ENCODE measurements at places on chromosomes 7 and 10.
A peak's percentile ranks its signal among the peaks of the same experiment; 100 is the strongest.

- peak; percentile 87 for DNase-seq
These were observed 145.1 kb downstream of the GNAI1 start for GRCh38 chr7:80279760-80280159.

DNA sequence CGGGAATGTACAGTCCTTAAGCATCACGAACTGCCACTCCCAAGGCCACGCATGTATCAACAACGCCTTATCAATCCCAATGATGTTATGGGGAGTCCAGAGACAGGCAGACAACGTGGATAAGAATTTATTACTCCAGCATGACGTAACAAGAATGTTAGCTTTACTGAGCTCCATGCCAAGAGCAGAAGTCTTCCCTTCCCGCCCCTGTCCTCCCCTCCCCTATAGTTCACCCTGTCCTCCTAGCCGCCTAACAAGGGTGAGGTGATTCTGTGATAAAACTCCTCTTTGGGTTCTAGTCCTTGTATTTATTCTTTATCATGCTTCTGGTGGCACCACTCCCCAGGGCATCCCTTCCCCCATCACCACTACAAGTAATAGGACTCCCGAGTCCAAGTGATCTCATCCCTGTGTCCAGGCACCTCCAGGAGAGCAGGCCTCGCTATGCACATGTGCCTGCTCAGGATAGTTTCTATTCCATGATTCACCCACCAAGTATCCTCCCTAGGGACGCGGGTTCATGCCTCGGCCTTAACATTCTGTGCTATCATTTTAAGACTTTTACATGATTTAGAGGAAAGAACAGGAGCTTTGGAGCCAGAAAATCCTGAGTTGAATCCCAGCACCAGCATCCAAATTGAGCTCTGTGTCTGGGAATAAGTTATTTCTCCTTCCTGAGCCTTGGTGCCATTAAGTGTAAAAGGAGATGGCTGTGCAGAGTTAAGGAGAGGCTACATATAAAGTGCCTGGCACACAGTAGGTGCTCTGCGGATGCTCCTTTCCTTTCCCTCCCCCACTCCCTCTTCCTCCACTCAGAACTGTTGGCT is 15.4 kb downstream of the GSDME start:
- DNase-seq = no peak

DNA sequence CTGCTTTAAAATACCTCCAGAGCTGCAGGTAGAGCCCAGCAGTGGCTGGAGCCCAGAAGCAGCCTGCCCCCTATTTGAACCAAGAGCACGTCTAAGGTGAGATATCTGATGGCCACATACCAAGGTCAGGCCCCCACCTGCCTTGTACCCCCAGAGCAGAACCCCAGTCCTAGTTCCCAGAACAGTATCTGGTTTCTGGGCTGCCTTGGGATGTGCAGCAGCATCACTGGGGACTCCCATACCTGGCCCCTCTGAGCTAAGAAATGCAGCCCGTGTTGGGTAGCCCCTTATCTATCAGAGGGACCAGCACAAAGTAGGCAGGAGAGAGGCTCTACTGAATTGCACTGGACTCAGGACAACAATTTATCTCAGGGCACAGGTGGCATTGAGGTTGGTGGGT is 8.9 kb downstream of the SFTPD start:
- DNase-seq = no peak

GRCh38 chr7:18535810-18536415 is 40.4 kb downstream of the HDAC9 start:
- no peak for DNase-seq

GRCh38 chr7:128010391-128011127 is 20.7 kb downstream of the LRRC4 start:
- no peak for DNase-seq
